Thymus (tissue), 14 donors: ENCODE measurements at places on chromosomes 2 and 18. TPM values are rescaled to one million over a fixed set of nuclear protein-coding genes. Genes with fewer than 3 reads are reported as not detected.
A peak's percentile ranks its signal among the peaks of the same experiment; 100 is the strongest.

Gene PPIL3
- 47.1 TPM for total RNA-seq

Gene SERPINB11
- total RNA-seq, result not detected

Gene MC5R
- total RNA-seq, result 0.61 TPM

Gene PXDN
- total RNA-seq, result 6.4 TPM

Gene PLGLB2
- 1.5 TPM for total RNA-seq

Gene ITGA4
- 187 TPM for total RNA-seq

DNA sequence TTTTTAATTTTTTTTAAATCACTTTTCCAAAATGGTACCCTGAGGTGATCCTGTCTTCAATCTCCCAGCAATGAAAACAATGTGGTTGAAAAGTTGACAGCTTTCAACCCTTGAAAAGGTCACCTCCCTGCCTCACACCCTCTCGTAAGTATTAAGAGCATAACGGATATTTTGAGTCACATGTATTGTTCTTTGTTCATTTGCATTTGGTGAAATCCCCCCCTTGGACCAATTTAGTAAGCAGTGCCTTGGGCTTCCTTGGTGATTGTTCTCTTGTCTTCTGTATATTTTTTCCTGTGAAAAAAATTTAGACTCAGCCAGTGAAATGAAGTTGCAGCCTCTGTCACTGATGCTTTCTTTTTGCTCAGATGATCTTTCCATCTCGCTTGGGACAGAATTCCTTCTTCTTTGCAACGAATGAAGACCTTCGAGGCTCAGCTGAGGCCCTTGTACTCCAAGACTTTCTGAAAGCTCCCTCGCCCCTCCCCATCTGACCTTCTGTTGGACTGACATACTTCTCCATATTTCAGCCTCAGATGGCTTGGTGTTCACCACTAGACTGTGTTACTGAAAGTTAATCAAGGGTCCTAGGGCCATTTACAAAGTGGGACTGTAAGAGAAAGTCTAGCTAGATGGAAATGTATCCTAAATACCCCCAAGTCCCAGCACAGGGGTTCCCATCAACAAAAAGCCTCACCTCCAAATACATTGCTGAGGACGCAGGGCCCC, 158.4 kb downstream of the BCL2 start:
- no peak for DNase-seq

DNA sequence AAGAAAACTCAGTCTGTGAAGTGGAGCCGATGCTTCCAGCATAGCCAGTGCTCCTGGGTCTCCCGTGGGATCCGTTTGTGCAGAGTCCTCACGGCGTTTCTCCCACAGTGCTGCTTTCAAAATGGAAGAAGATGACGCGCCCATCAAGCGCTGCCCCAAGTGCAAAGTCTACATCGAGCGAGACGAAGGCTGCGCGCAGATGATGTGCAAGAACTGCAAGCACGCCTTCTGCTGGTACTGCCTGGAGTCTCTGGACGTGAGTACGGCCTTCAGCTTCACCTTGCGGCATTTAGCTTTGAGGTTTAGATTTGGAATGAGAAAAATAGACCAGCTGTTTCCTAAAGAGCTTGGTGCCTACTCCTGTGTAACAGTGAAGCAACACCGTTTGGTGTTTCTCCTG, 107.0 kb downstream of the RNF144A start:
- DNase-seq, result no peak

- no peak for DNase-seq
Observed at GRCh38 chr2:23273786-23274185, 111.2 kb upstream of the KLHL29 start.

- peak; percentile 56 for DNase-seq
Observed at GRCh38 chr2:230869914-230870543, 5.3 kb downstream of the ITM2C start.

GRCh38 chr2:241489733-241490680, 18.4 kb downstream of the STK25 start:
- DNase-seq, result no peak

GRCh38 chr2:88807237-88807962, 115.9 kb downstream of the RPIA start:
- DNase-seq, result no peak

- DNase-seq, result no peak
Observed at GRCh38 chr2:82814146-82814545, 1644.9 kb downstream of the SUCLG1 start.

- DNase-seq, result peak; percentile 30
Observed at GRCh38 chr2:218880102-218880858, at the start of gene WNT10A. TSS of gene WNT10A (plus strand) at chr2:218880852. CDS start at chr2:218880996, 144 bp downstream.
